ENCODE measurements at places on chromosomes 5 and 9. TPM values are rescaled to one million over a fixed set of nuclear protein-coding genes. Genes with fewer than 3 reads are reported as not detected.

Gene CPLANE1
- total RNA-seq: 10.1 TPM

Gene PCDHB5
- 0.76 TPM for total RNA-seq

Gene ZDHHC11
- total RNA-seq: 35.9 TPM

DNA sequence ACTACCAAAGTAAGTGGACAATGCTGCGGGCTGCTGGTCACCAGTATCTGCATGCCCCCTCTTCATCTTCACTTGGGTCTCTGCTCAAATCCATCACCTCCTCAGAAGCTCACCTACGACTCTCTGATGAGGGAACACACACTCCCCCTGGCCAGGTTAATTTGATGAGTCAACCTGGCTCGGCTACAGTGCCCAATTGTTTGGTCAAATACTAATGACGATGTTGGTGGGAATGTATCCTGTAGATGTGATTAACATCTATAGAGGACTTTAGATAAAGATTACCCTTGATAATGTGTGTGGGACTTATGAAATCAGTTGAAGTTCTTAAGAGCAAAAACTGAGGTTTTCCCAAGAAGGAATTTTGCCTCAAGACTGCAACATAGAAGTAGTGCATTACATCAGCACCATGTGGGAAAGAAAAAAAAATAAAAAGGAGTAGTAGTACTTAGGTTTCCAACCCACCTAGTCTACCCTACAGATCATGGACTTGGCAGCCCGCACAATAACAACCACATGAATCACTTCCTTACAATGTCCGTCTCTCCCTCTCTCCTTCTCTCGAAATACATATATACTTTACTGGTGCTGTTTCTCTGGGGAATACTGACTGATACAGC, 467.3 kb downstream of the DNAH5 start:
- H3K27ac ChIP-seq: no peak overlapping the region
- no peaks in the 10 kb centered on the region for H3K4me1 ChIP-seq
- no peaks in the 10 kb centered on the region for H3K27me3 ChIP-seq
- H3K36me3 ChIP-seq: no peaks in the 10 kb centered on the region
- DNase-seq: no peak

- no peak for DNase-seq
- no peaks in the 10 kb centered on the region for H3K27me3 ChIP-seq
- H3K27ac ChIP-seq: no peak overlapping the region
These were observed 558.0 kb downstream of the PDE4D start for GRCh38 chr5:59335544-59335943.

DNA sequence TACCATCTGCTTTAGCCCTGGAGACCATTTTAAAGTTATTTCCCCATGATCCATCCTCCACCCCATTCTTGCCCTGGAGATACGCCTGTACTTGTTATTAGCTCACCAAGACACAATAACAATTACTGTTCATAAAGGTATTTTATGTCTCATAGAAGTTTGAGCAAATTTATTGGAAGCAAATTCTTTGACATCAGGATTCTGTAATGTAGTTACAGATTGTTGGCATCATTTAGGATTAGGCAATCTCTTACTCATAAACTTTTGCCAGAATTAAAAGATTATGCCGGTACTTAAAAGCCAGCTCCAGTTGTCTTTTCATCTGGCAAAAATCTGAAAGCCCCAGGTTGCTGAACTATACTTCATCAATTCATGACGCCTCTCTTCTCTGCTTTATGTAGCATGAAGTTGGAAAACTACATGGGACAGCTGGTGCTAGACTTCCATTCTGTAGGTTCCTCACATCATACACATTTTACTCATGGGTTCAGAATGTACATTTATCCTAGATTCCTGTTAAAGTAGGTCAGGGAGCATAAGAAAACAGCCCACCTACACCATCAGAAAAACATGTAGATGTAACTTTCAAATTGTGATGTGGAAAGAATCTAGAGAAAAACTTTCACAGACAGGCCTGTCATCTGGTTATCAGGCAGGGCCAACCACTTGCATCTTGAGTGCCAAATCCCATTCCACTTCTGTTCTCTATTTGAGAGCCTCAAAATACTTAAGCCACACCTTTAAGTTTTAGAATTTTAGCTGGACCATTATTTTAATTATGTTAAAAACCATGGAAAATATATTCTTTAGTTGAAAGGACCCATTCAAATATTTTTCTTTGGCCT, 14.0 kb downstream of the ATP10B start:
- no peak for DNase-seq
- no peaks in the 10 kb centered on the region for H3K36me3 ChIP-seq
- no peak overlapping the region for H3K4me3 ChIP-seq
- no peak overlapping the region for H3K27ac ChIP-seq
- H3K27me3 ChIP-seq: no peaks in the 10 kb centered on the region
- no peaks in the 10 kb centered on the region for H3K4me1 ChIP-seq

- peak; percentile 71 for DNase-seq
- H3K27me3 ChIP-seq: no peaks in the 10 kb centered on the region
- no peak overlapping the region for H3K27ac ChIP-seq
- peaks cover 18% of the 10 kb centered on the region for H3K4me1 ChIP-seq
- H3K4me3 ChIP-seq: no peak overlapping the region
These were observed 9.5 kb upstream of the NKD2 start for GRCh38 chr5:999032-999501.

GRCh38 chr9:121009650-121010049, 40.4 kb downstream of the C5 start:
- H3K4me3 ChIP-seq: no peak overlapping the region
- H3K27me3 ChIP-seq: no peaks in the 10 kb centered on the region
- no peaks in the 10 kb centered on the region for H3K4me1 ChIP-seq
- H3K36me3 ChIP-seq: no peaks in the 10 kb centered on the region
- no peak for DNase-seq

- H3K4me1 ChIP-seq: no peaks in the 10 kb centered on the region
- H3K4me3 ChIP-seq: no peak overlapping the region
- no peak overlapping the region for H3K27ac ChIP-seq
- peaks cover 85% of the 10 kb centered on the region for H3K36me3 ChIP-seq
These were observed 37.9 kb downstream of the ZFR start for GRCh38 chr5:32406650-32407049.

DNA sequence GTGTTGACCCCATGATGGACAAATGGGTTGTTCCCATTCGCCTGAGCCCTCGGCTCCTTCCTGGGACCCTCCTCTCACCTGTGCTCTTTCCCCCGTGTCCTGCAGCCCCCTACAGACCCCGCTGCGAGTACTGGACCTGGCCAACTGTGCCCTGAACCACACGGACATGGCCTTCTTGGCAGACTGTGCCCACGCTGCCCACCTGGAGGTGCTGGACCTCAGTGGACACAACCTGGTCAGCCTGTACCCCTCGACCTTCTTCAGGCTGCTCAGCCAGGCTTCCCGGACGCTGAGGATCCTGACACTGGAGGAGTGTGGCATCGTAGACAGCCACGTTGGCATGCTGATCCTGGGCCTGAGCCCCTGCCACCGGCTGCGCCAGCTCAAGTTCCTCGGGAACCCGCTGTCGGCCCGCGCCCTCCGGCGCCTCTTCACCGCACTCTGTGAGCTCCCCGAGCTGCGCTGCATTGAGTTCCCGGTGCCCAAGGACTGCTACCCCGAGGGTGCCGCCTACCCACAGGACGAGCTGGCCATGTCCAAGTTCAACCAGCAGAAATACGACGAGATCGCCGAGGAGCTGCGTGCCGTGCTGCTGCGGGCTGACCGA, 3.4 kb downstream of the LRRC14B start:
- H3K27ac ChIP-seq: no peak overlapping the region
- H3K36me3 ChIP-seq: no peaks in the 10 kb centered on the region
- H3K4me1 ChIP-seq: peaks cover 16% of the 10 kb centered on the region

DNA sequence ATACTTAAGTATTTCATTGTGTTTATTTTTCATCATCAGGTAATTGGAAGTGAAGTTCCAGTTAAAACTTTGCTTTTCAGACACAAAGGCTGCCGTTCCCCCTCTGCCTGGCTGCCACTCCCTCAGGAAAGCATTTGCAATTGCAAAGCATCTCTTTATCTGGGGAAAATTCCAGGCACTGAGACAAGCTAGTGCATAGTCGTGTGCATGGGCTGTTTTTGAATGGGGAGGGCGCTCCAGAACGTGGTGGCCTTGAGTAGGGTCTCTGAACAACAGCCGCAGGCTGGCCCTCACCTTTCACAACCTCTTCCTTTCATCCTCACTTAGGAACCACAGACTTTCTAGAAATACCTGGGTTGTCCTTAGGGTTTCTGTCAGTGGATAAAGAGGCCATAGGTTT, 285.1 kb upstream of the ADAMTS16 start:
- H3K27ac ChIP-seq: no peak overlapping the region
- H3K4me3 ChIP-seq: no peak overlapping the region
- H3K36me3 ChIP-seq: no peaks in the 10 kb centered on the region
- H3K4me1 ChIP-seq: no peaks in the 10 kb centered on the region
- no peak for DNase-seq

Measured in suprapubic skin (tissue), 4 donors.